Fibroblast of the conjunctiva (primary cell): ENCODE measurements at places on chromosomes 12 and 14.

- DNase-seq, result no peak
Measured at GRCh38 chr14:28758253-28758884, 8.2 kb upstream of the FOXG1 start.

GRCh38 chr12:59388176-59388575, 207.7 kb upstream of the SLC16A7 start:
- no peak for DNase-seq

DNA sequence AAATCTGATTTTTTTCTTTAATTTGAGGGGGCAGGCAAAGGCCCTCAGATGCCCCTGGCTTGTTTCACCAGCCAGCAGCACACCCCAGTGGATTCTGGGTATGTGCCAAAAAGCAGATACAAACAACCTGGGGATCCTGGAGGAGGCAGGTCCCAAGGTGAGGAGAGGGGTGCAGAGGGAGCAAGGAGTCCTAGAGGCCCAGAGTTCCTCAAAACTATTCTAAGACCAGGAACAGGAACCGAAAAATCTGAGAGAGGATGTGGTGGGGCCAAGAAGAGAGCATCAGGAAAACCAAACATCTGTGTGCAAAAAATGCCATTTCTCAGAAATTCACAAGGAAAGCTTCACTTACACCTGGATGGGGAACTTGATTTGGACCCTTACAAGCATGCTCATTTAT, 8.2 kb downstream of the KCNA5 start:
- no peak for DNase-seq

DNA sequence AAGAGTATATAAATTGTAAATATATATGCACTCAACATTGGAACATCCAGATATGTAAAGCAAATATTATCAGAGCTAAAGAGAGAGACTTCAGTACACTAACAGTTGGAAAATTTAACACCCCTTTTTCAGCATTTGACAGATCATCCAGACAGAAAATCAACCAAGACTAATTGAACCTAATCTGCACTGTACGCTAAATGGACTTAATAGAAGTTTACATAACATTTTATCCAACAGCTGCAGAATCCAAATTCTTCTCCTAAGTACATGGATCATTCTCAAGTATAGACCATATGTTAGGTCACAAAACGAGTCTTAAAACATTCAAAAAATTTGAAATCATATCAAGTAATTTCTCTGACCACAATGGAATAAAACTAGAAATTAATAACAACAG, 229.1 kb upstream of the CLEC14A start:
- DNase-seq, result no peak

DNA sequence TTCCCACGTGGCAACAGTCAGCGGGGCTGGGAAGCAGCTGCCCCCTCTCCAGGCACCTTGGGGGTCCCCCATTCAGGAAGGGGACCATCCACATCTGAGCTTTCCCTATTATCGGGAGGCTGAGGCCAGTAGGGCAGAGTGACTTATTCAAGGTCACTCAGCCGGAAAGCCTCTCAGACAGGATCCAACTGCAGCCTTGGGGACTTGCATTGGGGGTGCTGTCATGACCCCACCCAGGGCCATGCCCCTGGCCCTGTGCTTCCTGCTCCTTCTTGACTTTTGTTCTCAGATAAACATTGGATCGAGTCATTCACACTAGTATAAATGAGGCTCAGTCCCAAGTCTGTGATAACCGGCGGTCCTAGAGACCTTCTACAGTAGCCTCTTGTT, 12.6 kb downstream of the BEGAIN start:
- DNase-seq, result no peak

DNA sequence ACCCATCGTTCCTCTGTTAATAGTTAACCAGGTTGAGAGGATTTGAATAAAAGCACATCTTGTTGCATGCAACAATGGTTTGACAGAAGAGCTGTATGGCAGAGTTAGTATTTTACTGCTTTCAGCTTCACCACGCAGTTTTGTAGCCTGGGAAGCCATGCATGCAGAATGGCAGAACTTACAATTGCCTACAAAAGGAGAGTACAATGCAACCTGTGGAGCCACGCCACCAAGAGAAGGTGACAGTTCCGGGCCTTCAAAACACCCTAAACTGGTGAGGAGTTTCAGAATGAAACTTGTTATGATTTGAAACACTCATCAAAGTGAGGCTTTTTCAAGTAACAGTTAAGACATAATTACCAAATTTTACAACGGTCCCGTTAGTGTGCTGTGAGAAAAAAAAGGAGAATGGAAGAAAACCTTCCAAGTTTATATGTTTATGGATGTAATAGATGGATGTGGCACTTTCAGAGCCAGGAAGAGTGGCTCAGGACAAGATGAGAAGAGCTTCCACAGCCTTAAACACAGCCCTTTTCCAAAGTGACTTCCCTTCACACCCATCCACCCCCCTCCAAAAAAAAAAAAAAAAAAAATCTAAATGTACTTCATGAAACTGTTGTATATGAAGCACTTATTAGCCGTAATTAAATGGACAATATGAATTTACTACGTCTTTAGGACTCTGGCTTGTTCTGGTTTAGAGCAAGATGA, 158.7 kb downstream of the EGLN3 start:
- DNase-seq, result no peak

GRCh38 chr12:5614256-5614655, 182.3 kb downstream of the NTF3 start:
- DNase-seq, result no peak

GRCh38 chr12:123967121-123967586, 5.5 kb downstream of the CCDC92 start:
- DNase-seq, result no peak

- DNase-seq, result no peak
Measured at GRCh38 chr12:104602896-104603295, 146.1 kb downstream of the CHST11 start.
